Activated CD8-positive, alpha-beta memory T cell treated with anti-CD3 and anti-CD28 coated beads for 1 hour (primary cell): ENCODE measurements at places on chromosomes 7 and 10.

- DNase-seq, result no peak
These were observed 57.7 kb upstream of the KCNIP2 start for GRCh38 chr10:101901340-101901739.

- no peak for DNase-seq
These were observed 55.7 kb downstream of the PRKAG2 start for GRCh38 chr7:151821226-151821625.

DNA sequence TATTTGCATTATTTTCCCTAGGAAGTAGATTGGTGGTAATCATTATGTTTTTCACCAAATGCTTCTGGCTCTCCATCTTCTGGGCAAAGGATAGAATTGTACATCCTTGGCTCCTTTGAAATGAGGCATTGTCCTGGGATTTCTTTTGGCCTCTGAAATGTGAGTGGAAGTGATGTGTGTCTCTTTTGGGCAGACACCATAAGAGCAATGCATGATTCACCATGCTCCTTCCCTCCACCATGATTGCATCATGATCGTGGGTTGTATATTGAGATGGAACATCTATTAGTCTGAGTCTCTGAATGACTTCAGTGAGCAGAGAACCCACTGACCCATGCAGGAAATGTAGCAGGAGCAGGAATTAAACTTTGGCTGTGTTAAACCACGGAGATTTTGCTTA is 49.2 kb downstream of the ADRA2A start:
- no peak for DNase-seq

DNA sequence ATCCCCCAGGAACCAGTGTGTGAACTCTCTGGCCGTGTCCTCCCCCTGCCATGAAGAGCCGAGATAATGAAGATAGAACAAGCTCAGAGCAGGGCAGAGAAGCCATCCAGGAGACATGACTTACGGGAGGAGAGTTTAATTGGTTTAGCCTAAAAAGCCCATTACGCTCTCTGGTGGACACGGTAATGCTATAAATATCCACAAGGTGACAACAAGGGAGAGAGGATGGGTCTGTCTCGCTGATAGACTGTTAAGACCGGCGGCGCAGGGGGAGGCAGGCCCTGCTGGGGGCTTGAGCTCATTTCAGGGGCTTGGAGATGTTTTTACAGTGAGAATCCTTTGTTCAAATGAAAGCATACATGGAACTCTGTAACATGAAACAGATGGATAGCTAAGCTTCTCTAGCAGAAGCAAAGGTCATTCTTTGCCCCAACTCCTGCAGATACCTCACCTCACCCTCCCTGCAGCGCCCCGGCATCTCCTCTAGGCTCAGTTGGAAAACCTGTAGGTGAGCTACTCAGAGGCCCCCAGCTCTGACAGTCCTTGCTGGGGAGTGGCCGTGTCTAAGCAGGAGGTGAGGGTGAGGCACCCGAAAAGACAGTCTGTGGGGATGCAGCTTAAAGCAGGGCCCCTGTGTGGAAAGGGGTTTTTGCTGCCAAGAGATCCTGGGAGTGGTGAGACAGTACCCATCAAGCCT is 40.8 kb upstream of the LOXL4 start:
- DNase-seq, result no peak
